ENCODE measurements at places on chromosomes 1 and 21.

DNA sequence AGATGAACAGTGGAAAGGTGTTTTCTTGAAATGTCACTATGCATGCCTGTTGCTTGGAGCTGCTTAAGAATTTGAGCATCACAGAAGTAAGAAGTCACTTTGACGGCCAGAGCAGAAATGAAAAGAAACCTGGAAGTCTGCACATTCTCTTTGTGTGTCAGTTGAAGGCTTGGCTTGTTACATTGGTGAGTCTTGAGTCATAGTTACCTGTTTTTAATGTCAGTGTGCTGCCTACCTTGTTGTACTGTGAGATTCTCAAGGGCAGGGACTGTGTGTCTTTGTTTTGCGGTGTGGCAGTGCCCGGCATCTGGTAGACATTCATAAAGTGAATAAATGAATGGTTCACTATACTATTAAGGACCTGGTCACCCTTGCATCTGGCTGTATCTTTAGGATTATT is 9.9 kb downstream of the OTUD3 start:
- DNase-seq = no peak

DNA sequence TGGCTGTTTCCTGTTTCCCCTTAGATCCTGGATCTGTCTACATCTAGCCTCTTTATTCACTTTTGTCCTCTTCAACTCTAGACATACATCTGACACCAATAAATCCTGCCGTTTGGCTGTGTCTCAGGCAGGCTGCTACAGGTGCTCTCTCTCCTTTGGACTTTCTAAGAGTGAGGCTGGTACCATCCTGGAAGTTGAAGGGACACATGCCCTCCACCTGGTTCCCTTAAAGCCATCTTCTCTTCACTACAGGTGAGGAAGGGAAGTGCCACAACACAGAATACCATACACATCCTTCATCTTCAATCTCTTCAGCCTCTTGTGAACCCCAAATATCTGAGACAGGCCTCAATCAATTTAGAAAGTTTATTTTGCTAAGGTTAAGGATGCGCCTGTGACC is 137.9 kb downstream of the BACH1 start:
- DNase-seq = no peak

- DNase-seq = no peak
Observed at GRCh38 chr1:189212606-189213005, 1265.1 kb downstream of the BRINP3 start.

DNA sequence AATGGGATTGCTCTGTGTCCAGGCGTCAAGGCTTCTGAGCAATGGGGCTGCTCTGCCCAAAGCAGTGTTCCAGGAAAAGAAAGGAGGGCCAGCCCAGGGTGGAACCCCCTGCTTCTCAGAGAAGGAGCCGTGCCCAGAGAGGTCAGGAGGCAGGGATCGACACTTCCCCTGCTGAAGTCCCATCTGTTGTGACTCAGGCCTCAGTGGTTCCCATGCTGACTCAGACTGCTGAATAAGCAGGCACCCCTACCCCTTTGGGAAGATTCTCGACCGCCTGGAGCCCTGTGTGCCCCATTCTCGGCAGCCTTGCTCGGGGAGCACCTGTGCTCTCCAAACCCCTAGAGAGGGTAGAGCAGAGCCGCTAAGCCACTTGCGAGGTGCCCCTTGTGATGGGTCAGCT is 23.9 kb downstream of the PKP1 start:
- DNase-seq = no peak

DNA sequence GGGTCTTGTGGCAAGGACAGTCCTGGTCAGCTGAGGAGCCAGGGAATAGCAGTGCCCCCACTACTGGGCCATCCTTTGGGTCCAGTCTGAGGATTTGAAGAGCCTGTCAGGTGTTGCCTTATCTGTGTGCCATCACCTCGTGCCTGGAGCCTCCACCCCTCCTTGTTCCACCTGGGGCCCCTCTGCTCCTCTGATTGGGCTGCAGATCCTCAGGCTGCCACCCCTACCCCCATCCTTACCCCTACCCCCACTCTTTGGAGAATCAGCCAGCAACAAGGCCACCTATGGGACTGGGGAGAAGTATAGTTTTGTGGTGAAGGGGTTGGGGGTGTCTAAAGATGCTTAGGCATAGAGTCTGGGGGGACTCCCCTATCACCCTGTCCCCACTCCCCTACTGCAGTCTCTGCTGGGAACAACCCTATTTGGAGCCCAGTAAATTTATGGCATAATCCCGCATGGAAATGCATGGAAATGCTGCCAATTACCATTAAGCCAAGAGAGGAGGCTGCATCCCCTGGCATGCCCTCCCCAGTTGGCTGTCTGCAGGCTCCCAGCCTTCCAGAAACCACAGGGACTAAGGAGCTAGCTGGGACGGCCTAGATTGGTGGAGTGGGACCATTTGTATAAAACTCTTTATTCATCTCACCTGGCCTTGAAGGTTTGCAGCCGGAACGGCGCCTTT is 142.7 kb upstream of the CSF3R start:
- no peak for DNase-seq

GRCh38 chr1:54697896-54698295 is 17.8 kb upstream of the TTC4 start:
- no peak for DNase-seq

DNA sequence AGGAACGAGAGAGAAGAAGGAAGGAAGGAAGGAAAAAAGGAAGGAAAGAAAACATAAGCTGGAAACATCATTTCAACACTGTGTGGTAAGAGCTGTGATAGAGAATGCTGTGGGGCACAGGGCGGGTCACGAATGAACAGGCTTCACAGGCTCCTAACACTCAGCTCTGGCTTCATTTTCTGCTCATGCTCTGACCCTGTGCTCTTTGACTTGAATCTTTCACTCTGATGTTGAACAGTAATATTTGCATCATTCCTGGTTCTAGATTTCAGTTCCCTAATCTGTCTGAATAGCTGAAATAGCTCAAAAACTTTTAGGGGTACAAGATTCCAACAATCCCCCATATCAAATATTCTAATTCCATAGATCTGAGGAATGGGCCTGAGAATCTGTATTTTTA is 207.3 kb downstream of the LHX8 start:
- no peak for DNase-seq

DNA sequence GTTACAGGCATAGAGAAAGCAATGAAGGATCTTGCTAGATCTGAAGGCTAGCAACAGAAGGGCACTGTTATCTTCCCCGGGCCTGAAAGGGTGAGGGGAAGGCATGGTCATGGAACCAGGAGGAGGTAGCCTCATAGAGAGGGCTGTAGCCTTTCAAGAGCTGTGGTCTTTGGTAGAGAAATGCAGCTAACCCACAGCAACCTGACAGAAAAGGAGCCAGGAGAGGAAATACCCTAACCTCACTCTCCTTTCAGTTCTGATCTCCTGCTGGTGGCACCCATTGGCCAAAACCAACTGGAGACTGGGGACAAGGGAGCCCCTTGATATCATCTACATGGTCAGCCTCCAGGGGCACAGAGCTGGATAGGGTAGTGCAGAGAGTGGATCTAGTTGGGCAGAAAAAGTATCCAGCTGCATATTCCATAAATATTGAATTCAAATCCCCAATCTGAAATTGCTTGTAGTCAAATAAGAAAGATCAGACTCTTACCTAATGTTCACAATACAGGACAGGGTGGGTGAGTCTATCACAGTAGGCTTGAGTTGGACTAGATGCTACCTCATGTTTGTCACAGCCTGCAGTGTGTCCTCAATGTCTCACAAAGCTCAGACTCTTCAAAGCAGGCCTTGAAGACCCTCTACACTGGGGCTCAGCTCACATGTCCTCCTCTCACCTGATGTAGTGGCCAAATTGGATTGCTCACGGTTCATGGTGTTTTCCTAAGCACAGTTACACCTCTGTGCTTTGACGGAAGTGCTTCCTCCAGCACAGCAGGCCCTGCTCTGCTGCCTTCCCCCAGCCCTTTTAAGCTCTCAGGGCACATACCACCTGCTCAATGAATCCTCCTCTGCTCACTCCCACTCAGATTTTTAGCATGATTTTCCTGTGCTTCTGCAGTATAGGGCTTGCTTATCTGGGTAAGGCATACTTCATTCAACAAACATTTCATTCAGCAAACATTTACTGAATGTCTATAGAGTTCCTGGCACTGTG is 74.1 kb upstream of the JUN start:
- peak; percentile 16 for DNase-seq

GRCh38 chr1:19737104-19737825 is 62.5 kb downstream of the TMCO4 start:
- no peak for DNase-seq

DNA sequence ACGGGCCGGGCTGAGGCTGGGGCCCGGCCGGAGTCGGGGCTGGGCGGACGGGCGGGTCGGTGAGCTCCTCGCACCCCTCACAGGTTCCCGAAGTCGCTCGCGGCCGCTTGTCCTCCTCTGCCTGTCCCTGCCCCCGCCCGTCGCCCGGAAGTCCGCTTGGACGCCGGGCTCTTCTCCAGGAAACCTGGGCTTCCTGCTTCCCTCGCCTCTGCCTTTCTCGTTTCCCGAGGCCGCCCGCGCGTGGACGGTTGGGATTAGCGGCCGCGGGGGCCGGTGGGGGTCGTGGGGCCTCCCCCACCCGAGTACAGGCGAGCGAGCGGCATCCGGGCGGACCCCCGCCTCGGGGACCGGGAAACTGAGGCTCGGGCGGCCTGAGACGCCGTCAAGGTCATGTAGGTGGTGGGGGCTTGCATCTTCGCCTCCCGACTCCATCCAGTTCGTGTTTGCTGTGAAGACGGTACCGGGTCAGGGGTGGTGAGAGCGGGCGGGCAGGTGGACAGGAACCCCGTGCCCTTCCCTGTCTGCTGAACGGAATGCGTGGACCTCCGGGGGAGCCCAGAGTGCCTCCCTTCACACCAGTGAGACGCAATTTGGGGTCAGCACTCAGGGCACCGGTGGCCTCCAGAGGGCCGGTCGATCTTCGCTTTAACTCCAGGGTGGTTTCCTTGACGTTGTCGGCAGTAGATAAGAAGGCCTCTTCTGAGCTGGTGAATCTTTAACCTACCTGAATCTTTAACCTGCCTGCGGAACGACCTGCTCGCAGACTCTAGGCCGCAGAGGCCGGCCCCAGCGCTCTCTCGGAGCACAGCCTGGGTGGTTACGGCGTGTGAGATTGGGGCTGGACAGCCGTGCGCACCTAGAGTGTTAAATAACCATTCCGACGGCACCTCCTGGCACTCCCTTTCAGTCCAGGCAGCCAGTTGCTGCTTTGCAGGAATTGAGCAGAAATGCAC is 686 bp downstream of the ARF1 start:
- DNase-seq = peak; percentile 78

DNA sequence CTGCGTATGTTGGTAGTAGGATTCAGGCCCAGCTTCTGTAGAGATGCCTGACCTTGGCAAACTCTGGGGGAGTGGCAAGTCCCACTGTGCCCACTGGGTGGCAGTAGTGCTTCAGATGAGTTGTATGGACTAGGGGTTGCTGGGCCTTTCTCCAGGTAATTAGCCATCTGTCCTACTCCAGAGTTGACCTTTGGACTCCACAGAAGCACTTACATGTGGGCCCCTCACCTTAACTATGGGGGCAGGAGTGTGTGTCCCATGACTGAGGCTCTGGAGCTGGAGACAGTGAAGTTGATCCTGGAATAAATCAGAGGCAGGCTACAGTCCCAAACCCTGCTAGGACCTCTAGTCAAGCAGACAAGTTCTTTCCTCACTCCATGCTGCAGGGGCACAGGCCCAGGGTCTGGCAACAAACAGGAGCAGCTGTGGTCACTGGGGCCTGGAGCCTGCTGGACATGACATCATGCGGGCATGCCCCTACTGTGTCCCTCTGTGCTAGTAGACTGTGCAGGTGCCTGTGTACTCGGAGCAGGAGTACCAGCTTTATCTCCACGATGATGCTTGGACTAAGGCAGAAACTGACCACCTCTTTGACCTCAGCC is 4.6 kb downstream of the DMAP1 start:
- peak; percentile 71 for DNase-seq

DNA sequence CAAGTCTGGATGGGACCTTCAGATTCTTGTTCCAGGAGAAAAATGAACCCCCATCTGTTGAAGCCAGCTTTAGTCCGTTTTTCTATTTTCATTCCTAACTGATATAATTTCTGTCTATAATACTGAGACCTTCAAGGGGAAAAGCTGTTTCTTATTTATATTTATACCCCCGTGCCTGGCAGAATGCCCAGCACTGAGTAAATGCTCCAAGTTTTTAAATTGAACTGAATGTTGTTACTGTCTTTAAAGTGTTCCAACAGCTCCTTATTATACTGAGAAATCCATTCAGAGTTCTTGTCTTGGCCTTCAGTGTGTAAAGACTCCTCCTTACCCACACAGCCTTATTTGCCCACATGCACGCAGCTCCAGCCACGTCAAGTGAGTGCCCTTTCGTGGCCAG is 178.6 kb upstream of the HMGB4 start:
- no peak for DNase-seq

DNA sequence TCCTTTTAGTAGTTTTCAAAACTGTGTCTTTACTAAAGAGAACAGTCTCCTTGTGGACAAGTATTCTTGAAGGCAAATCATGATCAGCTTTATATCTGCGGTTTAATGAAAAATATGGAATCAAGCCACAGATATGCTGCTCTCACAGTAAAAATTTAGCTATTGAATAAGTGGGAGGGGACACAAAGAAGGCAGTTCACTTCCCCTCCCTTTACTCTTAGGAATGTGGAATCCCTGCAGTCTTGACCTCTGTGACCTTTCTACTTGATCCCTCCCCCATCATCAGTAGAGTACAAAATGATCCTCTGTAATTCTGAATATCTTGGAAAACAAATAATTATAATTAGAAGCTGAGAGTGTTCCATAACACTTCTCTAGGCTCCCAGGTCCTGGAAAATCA is 136.7 kb upstream of the HOOK1 start:
- no peak for DNase-seq

GRCh38 chr1:15627343-15627988 is 10.2 kb downstream of the DDI2 start:
- peak; percentile 76 for DNase-seq

- no peak for DNase-seq
Observed at GRCh38 chr1:156705321-156705917, at the start of gene CRABP2. Gene CRABP2, minus strand, starts transcription at chr1:156705583. Its CDS starts 137 bp downstream, at chr1:156705446.

DNA sequence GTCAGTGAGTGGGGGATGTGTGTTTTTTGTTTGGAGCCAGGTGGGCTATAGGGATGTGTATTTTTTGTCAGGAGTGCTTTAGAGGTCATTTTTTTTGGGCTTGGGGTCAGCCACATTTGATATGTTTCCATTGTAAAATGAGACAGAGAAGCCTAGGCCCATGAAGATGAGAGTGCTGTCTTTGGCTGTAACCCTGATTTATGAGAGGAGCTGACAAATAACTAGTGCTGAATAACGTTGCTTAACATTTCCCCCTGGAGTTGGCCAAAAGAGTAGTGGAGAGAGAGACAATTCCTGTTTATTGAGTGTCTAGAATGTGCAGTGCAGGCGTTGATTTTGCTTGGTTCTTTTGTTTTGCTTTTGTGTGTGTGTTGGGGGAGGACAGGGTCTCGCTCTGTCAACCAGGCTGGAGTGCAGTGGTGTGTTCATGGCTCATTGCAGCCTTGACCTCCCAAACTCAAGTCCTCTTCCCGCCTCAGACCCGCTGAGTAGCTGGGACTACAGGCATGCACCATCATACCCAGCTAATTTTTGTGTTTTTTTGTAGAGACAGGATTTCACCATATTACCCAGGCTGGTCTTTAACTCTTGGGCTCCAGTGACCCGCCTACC is 64.7 kb downstream of the S1PR1 start:
- peak; percentile 72 for DNase-seq

GRCh38 chr1:155279268-155279667 is 2.0 kb downstream of the HCN3 start:
- no peak for DNase-seq
